T-helper 2 cell (primary cell): ENCODE measurements at places on chromosomes 1 and 21.

DNA sequence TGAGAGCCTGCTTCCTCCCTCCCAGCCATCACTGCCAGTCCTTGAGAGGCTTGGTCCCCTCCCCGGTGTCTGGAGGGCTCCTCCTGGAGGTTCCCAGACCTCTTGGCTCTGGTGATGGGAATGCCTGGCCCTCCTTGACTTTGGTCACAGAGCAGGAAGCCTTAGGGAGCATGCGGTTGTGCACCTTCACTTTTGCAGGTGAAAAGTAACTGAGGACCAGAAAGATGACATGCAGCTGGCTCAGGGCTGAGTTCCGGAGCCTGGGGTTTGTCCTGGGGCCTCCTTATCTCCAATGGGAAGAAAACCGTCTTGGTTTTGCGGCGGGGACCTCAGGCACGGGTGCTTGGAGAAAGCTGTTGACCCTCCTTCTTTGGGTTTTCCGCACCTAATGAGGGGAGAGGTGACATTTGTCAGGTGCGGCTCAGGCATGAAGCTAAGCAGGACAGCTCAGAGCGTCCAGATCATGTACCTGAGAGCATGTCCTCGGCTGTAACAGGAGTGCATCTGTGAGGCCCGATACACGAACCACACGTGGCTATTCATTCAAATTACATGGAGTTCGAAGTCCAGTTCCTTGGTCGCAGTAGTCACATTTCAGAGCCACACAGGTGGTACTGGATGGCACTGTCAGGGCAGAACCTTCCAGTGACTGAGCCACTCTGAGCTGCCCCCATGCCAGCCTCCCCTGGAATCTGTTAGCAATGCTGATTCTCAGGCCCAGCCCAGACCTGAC is 608 bp upstream of the MX2 start:
- no peak for DNase-seq

DNA sequence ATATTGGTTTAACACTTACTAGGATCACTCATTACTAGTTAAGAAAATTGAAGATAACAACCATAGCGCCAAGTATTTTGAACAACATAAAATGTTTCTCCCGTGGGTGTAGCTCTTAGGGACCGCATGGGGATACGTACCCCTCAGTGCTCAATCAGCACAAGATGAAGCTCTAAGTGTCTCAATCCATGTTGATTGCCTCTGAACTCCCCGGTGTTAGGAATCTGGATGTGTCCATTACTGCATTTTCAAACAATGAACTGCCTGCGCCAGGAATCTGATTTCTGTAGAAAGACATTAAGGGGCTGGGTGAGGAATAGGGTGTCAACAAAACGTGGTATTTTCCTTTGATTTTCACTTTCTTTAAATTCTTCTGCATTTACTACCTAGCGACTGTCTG is 100.2 kb downstream of the LMO4 start:
- no peak for DNase-seq

- DNase-seq, result no peak
Measured at GRCh38 chr21:43355266-43355924, 71.5 kb downstream of the SIK1 start.

DNA sequence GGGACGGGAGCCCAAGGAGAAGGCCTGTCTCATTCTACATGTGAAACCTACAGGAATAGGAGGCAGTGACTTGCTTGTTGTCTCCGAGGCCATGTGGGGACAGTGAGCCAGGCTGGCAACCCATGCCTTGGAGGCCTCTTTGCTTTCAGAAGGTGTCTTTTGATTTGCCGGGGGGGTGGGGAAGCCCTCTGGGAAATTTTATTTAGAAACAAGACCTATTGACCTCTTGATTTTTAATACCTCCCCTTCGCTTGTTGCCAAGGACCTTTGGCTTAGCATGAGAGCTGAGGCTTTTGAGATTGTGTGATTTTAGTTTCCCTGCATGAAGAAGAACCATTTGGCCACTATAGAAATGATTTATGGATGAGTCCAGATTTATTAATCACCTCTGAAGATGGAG is 4.1 kb downstream of the ARMH1 start:
- no peak for DNase-seq

DNA sequence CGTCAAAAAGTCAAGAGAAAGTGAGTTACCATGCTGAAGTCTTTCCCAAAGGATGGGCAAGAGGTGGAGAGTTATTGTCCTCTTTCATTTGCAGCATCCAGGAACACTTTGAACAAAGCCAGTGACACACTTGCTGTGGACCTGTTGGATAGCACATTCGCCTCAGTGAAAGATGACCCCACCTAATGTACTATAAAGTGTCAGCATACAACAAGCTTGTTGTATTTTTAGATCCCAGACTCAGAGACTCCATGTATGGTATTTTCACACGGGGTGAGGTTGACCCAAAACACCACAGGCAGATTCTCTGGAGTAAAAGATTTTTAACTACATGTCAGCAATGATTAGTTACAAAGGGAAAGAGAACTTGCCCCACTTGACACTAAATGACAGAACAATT is 273.8 kb downstream of the PTBP2 start:
- no peak for DNase-seq

DNA sequence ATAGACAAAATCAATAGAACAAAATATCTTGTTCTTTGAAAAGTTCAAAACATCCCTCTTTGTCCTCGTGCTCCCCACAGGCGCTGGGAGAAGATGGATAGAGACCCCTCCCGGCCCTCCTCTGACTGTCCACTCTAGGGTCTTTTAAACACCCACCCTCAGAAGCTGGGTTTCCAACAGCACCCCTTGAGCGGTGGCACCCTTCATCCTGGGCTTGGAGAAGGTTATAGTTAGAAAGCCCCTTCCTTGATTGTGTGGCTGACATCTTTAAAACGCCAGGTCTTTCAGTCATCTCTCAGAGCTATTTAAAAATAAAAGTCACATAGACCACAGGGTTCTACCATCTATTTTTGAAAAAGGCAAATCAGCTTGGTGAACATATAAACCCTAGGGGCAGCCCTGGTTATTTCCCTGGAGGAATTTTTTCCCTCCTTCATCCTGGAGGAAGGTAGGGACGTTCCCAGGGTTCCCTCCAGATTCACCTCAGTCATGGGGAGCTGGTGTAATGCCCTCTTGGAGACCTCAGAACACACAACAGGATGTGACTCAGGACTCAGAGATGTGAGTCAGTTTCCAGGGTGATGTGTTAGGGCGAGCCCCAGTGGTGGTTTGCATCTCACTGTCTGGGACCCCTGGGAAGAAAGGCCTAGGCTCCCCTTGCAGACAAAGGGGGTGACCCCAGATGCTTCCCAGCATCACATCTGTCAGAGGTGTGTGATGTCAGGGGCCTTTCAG is 138.5 kb downstream of the CLIC6 start:
- peak; percentile 64 for DNase-seq

GRCh38 chr1:150995896-150996295 is 10.8 kb downstream of the MINDY1 start:
- peak; percentile 26 for DNase-seq

- DNase-seq, result no peak
Measured at GRCh38 chr1:18440385-18441226, 40.1 kb upstream of the KLHDC7A start.

DNA sequence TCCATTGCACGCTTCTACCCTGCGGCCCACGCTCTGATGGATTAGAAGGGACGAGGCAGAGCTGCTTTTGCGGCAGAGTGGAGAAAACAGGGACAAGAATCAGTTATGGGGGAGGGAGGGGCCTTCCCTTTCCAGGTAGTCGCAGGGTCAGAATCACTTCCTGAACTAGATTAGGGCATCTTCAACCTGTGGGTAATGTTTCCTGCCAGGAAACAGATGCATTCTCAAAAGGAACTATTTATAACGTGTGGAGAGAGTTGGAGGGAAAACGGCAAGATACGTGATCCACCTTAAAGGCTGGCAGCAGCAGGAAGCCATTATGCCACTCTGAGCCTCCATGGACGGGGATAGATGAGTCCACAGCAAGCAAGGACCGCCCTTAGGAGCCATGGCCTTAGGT is 59.9 kb upstream of the CNTN2 start:
- DNase-seq, result no peak

GRCh38 chr1:151158326-151158725 is 1.9 kb downstream of the TNFAIP8L2 start:
- no peak for DNase-seq

DNA sequence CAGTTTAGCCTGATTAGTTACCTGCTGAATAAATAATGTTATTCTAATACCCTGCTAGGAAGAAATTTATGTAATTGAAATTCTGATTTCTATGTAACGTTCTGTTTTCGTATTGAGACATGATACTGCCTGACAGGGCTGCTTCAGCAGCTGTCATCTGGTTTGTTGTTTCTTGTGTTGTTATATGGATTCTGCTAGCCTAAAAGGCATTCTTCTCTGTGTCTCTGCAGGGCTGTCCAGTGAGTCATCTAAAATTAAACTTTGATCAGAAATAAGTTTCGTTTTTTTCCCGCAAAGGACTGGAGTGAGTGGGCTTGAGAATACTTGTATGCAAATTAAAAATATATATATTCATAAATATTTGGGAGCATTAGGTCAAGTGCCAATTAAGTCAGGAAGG is 93.0 kb downstream of the DYRK1A start:
- DNase-seq, result no peak
